ENCODE measurements at places on chromosomes 1 and 21. TPM values are rescaled to one million over a fixed set of nuclear protein-coding genes. Genes with fewer than 3 reads are reported as not detected.
A peak's percentile ranks its signal among the peaks of the same experiment; 100 is the strongest.

- no peak for DNase-seq
These were observed 2.7 kb downstream of the LRRC71 start for GRCh38 chr1:156922986-156923669.

DNA sequence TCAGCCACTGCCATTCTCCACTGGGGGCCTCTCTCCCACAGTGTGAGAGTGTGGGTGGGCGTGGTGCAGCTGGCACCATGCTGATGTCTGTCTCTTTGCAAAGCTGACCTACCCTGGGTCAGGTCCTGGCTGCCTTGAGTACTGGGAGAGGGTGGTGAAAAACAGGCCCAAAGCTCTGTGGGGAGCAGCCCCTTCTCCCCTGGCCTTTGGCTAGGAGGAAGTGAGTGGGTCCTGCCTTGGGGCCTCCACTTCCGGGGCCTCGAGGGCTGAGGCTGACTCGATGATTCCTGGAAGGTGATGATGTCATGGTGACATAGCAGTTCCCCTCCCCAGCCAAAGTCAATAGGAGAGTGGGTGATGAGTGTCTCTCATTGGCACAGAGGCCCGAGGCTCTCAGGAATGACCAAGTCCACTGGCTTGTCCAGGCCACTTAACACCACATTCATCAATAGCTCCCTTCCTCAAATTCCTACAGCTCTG is 53.0 kb downstream of the IER5 start:
- peak; percentile 85 for DNase-seq

DNA sequence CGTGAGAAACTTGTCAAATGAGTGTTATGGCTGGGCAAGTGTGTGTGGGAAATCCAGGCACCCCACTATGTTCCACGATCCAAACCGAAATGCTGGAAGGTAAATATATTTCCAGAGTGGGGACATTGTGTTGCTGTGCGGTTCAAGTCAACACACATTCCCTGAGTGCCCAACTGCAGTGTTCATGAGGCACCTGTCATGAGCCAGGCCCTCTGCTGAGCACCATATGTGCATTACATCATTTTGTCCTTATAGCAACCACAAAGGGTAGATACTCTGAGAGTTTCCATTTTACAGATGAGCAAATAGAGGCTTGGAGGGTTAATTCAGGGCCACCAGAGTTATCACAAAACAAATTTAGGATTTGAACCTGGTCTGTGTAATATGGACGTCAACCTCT is 59.9 kb upstream of the SOD1 start:
- no peak for DNase-seq

GRCh38 chr1:115074839-115075534 is 14.3 kb downstream of the TSPAN2 start:
- DNase-seq, result no peak

GRCh38 chr1:20124456-20125057 is 5.2 kb upstream of the PLA2G2D start:
- peak; percentile 8 for DNase-seq

Gene SH2D2A
- total RNA-seq, result 135 TPM

GRCh38 chr21:22351076-22351475 is 1352.9 kb downstream of the NCAM2 start:
- DNase-seq, result no peak

Gene SPATA17
- total RNA-seq, result 4.0 TPM

Gene RPE65
- total RNA-seq, result 5.0 TPM

Gene GSTM1
- total RNA-seq, result 67.1 TPM

Gene LMOD1
- not detected for total RNA-seq

GRCh38 chr1:14681182-14681581 is 82.7 kb downstream of the KAZN start:
- no peak for DNase-seq

DNA sequence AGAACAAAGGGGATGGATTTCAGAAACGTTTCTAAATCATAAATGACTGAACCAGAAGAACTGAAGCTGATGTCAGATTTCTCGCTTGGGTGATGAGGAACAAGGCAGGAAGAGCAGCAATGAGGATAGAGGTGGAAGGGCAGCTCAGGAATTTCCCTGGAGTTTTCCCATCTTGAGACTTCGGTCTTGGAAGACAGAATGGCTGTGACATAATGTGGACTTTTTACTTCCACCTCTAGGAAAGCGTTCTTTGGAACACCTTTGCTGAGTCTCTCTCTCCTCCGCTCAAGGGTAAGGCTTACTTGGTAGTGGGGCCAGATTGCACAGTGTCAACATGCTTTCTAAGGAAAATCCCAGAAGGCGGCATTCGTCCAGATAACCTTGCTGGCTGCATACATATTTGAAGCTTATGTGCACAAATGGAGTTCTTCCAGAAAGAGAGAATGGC is 36.6 kb downstream of the DEGS1 start:
- DNase-seq, result no peak

GRCh38 chr1:60637651-60638050 is 444.7 kb upstream of the NFIA start:
- DNase-seq, result no peak

GRCh38 chr1:89451011-89451410 is 73.6 kb upstream of the LRRC8B start:
- DNase-seq, result no peak

Gene CCDC185
- total RNA-seq, result not detected

Gene NGF
- 1.6 TPM for total RNA-seq

DNA sequence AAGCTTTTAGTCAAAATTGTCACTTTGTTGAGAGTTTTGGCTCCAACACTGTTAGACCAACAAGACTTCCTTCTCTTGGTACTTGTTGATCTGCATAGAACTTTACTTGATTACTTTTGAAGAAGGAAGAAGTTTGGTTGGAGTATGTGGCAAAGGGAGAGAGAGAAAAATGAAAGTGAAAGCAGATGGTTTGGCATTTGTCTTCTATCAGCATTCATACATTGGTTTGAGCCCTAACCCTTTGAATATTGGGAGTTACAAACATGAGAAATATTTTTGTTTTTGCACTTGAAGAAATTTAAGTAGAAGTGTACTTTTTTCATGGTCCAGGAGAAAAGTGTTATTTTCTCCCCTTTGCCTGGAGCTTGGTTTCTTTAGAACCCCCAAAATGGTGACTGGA is 169.8 kb downstream of the ADGRL4 start:
- DNase-seq, result no peak

Measured in NCI-H460 (cell line).